ENCODE measurements at places on chromosomes 1 and 21. TPM values are rescaled to one million over a fixed set of nuclear protein-coding genes. Genes with fewer than 3 reads are reported as not detected.

ICOSLG gene
- 3.8 TPM for total RNA-seq

MSH4 gene
- total RNA-seq, result 0.08 TPM

FHAD1 gene
- total RNA-seq, result not detected

DNA sequence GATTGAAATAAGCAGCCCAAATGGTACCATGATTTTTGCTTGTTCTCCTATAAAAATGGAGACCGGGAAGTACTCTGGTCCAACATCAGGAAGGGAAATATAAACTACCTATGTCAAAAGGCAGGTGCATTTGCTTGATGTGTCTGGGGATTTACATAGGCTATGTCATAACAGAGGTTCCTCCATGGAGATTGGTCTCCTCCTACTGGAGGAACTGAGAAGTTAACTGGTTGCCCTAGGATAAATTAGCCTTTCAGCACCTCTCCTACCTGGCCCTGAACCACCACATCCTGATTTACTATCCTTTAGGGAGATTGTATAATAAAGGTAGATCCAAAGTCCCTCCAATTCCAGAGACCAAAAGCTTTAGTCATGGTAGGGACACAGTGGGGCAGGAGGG lies 1109.3 kb upstream of the B3GALT2 start:
- no peak for DNase-seq

- DNase-seq, result no peak
Measured at GRCh38 chr1:45976623-45977022, 155.8 kb downstream of the PIK3R3 start.

PPIAL4G gene
- not detected for total RNA-seq

- no peak for DNase-seq
Measured at GRCh38 chr21:19440792-19441655, 1037.4 kb upstream of the TMPRSS15 start.

ZSWIM5 gene
- total RNA-seq, result 0.33 TPM

- no peak for DNase-seq
Measured at GRCh38 chr1:30748098-30748698, 9.4 kb downstream of the LAPTM5 start.

CD53 gene
- total RNA-seq, result 9.3 TPM

GRCh38 chr1:199857108-199857507 lies 170.4 kb upstream of the NR5A2 start:
- no peak for DNase-seq

ADGRL2 gene
- 36.5 TPM for total RNA-seq

GMEB1 gene
- total RNA-seq, result 3.3 TPM

- DNase-seq, result no peak
Measured at GRCh38 chr21:14099570-14099969, 111.2 kb downstream of the LIPI start.

RTCA gene
- total RNA-seq, result 16.6 TPM

Data from left lobe of liver (tissue), 2 donors.